ENCODE measurements at places on chromosomes 7 and 10.

DNA sequence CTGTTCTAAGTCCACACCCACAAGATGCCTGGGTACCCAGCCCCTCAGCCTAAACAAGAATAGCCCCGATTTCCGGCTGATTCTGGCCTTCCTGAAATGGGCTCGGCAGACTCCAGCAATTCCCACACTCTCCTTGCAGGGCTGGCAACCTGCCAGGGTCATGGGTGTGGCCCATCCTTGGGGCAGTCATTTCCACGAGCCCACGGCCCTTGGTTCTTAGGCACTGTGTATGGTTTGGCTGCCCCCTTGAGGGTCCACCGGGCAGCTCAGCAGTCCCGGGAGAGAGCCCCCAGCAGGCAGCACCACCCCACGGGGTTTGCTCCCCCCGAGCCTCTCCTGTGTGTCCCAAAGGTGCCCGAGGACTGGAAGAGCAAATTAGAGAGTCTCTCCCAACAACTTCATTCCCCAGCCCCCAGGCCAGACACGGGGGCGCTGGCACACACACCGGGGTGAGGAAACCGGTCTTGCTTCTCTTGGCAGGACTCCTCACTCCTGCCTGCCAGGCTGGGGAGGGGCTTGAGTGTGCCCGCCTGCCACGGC is 142.2 kb downstream of the EMX2 start:
- no peak for DNase-seq

- no peak for DNase-seq
These were observed 11.0 kb upstream of the IMPDH1 start for GRCh38 chr7:128420773-128421172.

DNA sequence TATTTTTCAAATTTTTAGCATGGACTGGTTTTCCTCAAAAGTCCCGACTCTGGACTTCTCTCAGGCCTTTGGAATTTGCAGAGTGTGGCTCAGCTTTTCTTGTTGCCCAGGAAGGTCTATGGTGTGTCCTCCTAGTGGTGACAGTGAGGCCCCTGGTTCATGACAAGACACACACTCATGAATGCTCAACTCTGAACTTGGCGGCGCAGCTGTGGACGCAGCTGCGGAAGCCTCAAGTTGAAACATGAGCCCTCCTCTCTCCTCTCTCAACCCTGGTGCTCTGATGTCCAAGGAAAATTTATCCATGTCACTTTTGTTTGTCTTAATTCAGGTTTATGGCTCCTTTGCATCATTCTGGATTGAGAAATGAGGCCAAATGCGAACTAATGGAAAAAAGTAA is 183.9 kb downstream of the HECW1 start:
- no peak for DNase-seq

GRCh38 chr10:99435986-99436638 is 5.7 kb upstream of the GOT1 start:
- no peak for DNase-seq

- no peak for DNase-seq
These were observed 97.3 kb upstream of the CTBP2 start for GRCh38 chr10:125257521-125258108.

GRCh38 chr7:87480386-87480785 is 4.9 kb upstream of the ABCB4 start:
- no peak for DNase-seq

Data from activated T-helper 9 cell treated with anti-CD3 and anti-CD28 coated beads, Interleukin-2, amount 50 U/mL, for 16 hours (primary cell).